ENCODE measurements at places on chromosomes 5 and 9.

DNA sequence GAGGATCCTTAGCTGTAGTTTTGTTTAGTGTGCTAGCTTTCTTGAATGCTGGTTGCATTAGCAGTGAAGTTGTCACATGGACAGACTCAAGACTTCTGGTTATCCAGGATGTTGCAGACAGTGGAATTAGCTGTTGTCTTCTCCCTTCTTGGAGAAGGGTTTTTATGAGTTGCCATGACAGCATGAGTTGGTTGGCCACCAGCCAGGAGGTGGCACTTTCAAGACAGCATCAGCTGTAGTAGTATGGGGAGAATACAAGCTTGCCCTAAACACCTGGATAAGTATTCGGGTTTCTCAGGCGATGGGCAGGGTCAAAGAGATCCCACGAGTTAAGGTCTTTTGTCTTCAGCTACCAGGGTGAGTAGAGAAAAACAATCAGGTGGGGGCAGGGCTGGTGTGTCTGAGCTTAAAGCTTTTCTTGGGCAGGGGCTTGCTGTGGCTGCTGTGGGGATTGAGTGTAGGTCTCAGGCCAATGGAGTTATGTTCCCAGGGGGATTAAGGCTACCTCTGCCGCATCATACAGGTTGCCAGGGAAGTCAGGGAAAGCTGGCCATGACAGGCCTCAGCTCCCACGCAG, 7.7 kb upstream of the C5orf47 start:
- DNase-seq: no peak
- H3K4me3 ChIP-seq: no peak overlapping the region
- no peaks in the 10 kb centered on the region for H3K36me3 ChIP-seq
- no peaks in the 10 kb centered on the region for H3K4me1 ChIP-seq

- H3K36me3 ChIP-seq: no peaks in the 10 kb centered on the region
- no peak overlapping the region for H3K27ac ChIP-seq
- no peaks in the 10 kb centered on the region for H3K27me3 ChIP-seq
- no peak for DNase-seq
- H3K4me1 ChIP-seq: peaks cover 3% of the 10 kb centered on the region
Measured at GRCh38 chr5:121151534-121151933, 687.4 kb downstream of the PRR16 start.

DNA sequence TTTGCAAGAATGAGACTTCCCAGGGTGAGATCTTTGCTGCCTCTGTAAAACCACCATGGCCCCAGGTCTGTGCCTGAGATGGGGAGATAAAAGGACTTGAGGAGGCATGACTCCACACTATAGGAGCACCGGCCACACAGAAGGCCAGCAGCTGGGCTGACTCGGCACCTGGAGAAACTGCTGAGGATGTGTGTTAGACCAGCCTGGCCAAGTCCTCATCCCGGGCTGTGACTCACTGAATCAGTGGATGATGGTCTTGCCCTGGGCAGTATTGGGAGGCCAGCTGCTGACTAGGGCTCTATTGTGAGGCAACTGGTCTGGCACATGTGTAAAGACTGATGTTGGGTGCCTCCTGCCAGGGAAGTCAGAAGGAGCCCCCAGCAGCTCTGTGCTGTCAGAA, 286.2 kb downstream of the ACTL7B start:
- H3K27me3 ChIP-seq: peaks cover 2% of the 10 kb centered on the region
- no peak for DNase-seq
- peaks cover 10% of the 10 kb centered on the region for H3K4me1 ChIP-seq
- no peak overlapping the region for H3K27ac ChIP-seq
- H3K4me3 ChIP-seq: no peak overlapping the region
- no peaks in the 10 kb centered on the region for H3K36me3 ChIP-seq

DNA sequence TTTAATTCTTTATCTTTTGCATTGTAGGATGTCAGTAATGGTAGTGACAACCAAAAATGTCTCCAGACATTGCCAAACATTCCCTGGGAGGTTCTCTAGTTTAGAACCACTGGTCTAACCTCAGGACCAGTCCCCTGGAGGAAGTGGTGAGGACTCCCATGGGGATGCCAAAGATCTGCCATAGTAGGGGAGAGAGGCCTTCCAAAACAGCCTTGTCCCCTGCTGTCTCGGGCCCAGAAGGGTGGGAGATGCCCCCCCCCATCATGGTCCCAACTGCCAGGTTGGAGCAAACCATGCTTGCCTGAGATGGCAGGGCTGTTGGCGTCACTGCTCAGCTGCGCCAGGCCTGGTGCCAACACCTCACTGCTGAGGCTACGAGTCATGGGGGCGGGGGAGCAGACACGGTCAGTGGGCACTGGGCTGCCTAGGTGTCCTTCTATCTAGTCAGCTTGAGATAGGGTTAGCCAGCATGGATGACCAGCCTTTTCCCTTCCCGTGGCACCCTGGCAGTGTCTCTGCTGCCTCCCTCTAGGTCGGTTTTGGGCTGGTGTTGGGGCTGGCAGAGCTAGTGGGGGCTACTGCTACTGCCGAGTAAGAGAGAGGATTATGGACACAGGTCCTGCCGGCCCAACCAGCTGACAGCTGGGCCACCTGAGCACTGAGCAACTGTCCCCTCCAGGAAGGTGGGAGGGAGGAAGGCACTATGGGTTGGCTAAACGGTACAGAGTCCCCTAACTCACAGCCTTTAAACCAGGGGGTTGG, 8.3 kb upstream of the CXXC5 start:
- peaks cover 42% of the 10 kb centered on the region for H3K4me1 ChIP-seq
- peak overlapping the region; percentile 12 for H3K4me3 ChIP-seq
- peaks cover 9% of the 10 kb centered on the region for H3K36me3 ChIP-seq
- peaks cover 20% of the 10 kb centered on the region for H3K27me3 ChIP-seq

DNA sequence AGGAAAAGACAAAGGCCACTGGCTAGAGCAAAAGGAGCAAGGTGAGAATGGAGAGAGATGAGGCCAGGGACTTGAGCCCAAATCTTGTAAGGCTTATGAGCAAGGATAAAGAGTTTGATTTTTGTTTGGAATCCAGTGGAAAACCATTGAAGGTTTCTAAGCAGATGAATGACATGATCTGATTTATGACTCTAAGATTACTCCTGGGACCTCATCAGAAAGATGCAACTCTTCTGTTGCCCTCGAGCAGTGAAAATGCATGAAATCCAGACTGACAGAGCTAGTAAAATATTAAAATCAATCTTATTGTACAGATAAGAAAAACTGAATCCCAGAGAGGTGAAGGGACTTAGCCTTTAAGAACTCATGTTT, 677 bp downstream of the MFAP3 start:
- H3K27ac ChIP-seq: peak overlapping the region; percentile 95
- peak overlapping the region; percentile 97 for H3K4me3 ChIP-seq
- peaks cover 28% of the 10 kb centered on the region for H3K4me1 ChIP-seq
- no peak for DNase-seq
- H3K27me3 ChIP-seq: no peaks in the 10 kb centered on the region

- H3K36me3 ChIP-seq: no peaks in the 10 kb centered on the region
- no peak overlapping the region for H3K27ac ChIP-seq
- DNase-seq: no peak
- no peak overlapping the region for H3K4me3 ChIP-seq
- H3K27me3 ChIP-seq: no peaks in the 10 kb centered on the region
Measured at GRCh38 chr5:68002836-68003235, 212.7 kb upstream of the PIK3R1 start.

DNA sequence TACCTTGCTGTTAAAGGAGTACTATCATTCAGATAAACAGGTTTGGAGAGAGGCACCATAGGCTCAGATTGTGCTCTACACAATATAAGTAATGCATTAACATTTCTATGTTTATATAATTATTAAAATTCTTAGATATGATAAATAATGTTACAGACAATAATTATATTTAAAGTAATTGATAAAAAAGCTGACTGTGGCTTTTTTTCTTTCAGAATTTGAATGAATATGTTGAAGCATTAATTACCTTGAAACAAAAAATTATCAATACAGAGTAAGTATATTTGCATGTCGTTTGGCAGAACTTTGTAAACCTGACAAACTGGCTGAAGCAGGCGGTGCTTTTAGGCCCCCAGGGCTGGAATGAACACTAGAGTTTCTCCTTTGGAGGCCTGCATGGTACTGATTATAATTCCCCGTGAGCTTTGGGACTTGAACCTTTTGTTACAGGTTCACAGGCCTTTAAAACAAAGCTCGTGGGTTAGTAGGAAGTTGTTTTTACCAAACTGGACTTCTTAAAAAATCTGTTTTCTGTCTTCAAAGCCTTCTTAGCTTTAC, 13.8 kb downstream of the ICE1 start:
- no peak for DNase-seq
- H3K27me3 ChIP-seq: no peaks in the 10 kb centered on the region
- no peak overlapping the region for H3K27ac ChIP-seq
- H3K4me1 ChIP-seq: no peaks in the 10 kb centered on the region
- H3K4me3 ChIP-seq: no peak overlapping the region
- H3K36me3 ChIP-seq: peaks cover 10% of the 10 kb centered on the region

- H3K36me3 ChIP-seq: no peaks in the 10 kb centered on the region
- H3K27ac ChIP-seq: no peak overlapping the region
- no peak overlapping the region for H3K4me3 ChIP-seq
- no peaks in the 10 kb centered on the region for H3K27me3 ChIP-seq
- no peaks in the 10 kb centered on the region for H3K4me1 ChIP-seq
- no peak for DNase-seq
Measured at GRCh38 chr5:96043446-96043845, 81.8 kb upstream of the ELL2 start.

GRCh38 chr5:52709167-52709925, 78.4 kb upstream of the ITGA1 start:
- peak overlapping the region; percentile 92 for H3K27ac ChIP-seq
- no peak overlapping the region for H3K4me3 ChIP-seq
- peak; percentile 8 for DNase-seq
- no peaks in the 10 kb centered on the region for H3K36me3 ChIP-seq

GRCh38 chr9:124215368-124215910, 42.3 kb upstream of the NEK6 start:
- no peak overlapping the region for H3K4me3 ChIP-seq
- peaks cover 4% of the 10 kb centered on the region for H3K27me3 ChIP-seq
- no peaks in the 10 kb centered on the region for H3K36me3 ChIP-seq
- no peak overlapping the region for H3K27ac ChIP-seq
- DNase-seq: no peak

- no peak for DNase-seq
- H3K4me3 ChIP-seq: no peak overlapping the region
- H3K27me3 ChIP-seq: no peaks in the 10 kb centered on the region
- H3K4me1 ChIP-seq: peaks cover 14% of the 10 kb centered on the region
- peaks cover 8% of the 10 kb centered on the region for H3K36me3 ChIP-seq
Measured at GRCh38 chr5:141598391-141599345, 20.1 kb downstream of the DIAPH1 start.

GRCh38 chr5:128537221-128537999, 635 bp downstream of the FBN2 start:
- peak overlapping the region; percentile 91 for H3K4me3 ChIP-seq
- peak overlapping the region; percentile 82 for H3K27ac ChIP-seq
- peaks cover 4% of the 10 kb centered on the region for H3K36me3 ChIP-seq
- peaks cover 10% of the 10 kb centered on the region for H3K4me1 ChIP-seq
- DNase-seq: peak; percentile 59

DNA sequence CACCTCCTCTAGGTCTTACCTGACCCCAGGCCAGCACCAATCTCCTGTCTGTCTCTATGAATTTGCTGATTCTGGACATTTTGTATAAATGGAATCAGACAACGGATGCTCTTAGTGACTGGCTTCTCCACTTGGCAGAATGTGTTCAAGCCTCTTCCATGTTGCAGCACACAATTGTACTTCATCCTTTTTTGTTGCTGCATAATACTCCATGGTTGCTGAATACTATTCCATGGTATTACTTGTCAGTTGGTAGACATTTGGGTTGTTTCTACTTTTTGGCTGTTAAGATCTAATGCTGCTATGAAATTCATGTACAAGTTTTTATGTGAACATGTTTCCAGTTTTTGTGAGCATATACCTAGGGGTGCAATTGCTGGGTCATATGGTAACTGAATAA, 34.3 kb upstream of the FCN1 start:
- H3K4me1 ChIP-seq: no peaks in the 10 kb centered on the region
- DNase-seq: no peak
- no peak overlapping the region for H3K27ac ChIP-seq
- H3K4me3 ChIP-seq: no peak overlapping the region
- H3K36me3 ChIP-seq: no peaks in the 10 kb centered on the region

DNA sequence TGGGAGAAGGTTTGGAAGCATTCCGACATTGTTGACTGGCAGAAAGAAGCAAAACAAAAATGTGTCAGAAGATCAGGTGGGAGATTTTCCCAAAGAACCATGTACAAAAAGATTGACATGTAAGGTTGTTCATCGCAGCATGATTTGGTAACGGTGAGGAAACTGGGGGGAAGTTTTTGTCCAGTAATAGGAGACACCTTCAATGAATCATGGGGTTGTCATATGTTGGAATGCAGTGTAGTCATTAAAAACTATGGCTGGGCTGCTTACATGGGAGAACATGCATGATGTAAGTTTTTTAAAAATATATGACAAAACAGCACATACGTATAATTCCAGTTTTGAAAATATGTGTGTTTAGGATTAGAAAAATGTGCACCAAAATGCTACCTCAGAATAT, 50.5 kb downstream of the HSD17B3 start:
- no peaks in the 10 kb centered on the region for H3K36me3 ChIP-seq
- peaks cover 4% of the 10 kb centered on the region for H3K27me3 ChIP-seq
- no peak overlapping the region for H3K4me3 ChIP-seq

GRCh38 chr9:34601937-34602573, 9.8 kb downstream of the RPP25L start:
- no peak for DNase-seq
- H3K27ac ChIP-seq: no peak overlapping the region
- H3K4me1 ChIP-seq: peaks cover 6% of the 10 kb centered on the region
- H3K4me3 ChIP-seq: no peak overlapping the region
- peaks cover 5% of the 10 kb centered on the region for H3K27me3 ChIP-seq

DNA sequence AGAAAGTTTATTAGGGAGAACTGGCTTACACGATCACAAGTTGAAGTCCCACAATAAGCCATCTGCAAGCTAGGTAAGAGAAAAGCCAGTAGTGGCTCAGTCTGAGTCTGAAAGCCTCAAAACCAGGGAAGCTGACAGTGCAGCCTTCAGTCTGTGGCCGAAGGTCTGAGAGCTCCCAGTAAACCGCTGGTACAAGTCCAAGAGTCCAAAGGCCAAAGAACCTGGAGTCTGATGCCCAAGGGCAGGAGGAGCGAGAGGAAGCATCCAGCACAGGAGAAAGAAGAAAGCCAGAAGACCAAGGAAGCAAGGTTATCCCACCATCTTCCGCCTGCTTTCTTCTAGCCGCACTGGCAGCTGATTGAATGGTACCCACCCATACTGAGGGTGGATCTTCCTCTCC, 97.3 kb upstream of the FBN2 start:
- no peaks in the 10 kb centered on the region for H3K36me3 ChIP-seq
- H3K4me3 ChIP-seq: no peak overlapping the region
- peaks cover 4% of the 10 kb centered on the region for H3K27me3 ChIP-seq
- DNase-seq: no peak
- H3K27ac ChIP-seq: no peak overlapping the region
- peaks cover 7% of the 10 kb centered on the region for H3K4me1 ChIP-seq
